ENCODE measurements at places on chromosomes 1 and 21.

DNA sequence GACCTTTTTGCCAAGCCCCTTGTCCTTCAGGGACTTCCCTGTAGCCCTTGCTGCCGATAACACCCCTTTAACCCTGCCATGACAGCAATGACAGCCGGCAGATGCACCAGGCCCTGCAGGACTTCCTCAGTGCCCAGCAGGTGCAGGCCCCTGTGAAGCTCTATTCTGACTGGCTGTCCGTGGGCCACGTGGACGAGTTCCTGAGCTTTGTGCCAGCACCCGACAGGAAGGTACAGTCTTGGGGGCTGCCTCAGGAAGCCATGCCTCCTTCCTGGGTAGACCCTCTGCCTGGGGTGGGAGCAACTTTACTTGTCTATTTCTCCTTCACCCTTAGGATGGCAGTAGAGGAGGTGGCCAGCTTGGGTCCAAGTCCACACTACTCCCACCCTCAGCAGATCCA, 16.1 kb upstream of the PADI6 start:
- no peaks in the 10 kb centered on the region for H3K36me3 ChIP-seq
- H3K4me3 ChIP-seq: no peak overlapping the region
- no peaks in the 10 kb centered on the region for H3K4me1 ChIP-seq
- DNase-seq: no peak
- peaks cover 14% of the 10 kb centered on the region for H3K27me3 ChIP-seq

DNA sequence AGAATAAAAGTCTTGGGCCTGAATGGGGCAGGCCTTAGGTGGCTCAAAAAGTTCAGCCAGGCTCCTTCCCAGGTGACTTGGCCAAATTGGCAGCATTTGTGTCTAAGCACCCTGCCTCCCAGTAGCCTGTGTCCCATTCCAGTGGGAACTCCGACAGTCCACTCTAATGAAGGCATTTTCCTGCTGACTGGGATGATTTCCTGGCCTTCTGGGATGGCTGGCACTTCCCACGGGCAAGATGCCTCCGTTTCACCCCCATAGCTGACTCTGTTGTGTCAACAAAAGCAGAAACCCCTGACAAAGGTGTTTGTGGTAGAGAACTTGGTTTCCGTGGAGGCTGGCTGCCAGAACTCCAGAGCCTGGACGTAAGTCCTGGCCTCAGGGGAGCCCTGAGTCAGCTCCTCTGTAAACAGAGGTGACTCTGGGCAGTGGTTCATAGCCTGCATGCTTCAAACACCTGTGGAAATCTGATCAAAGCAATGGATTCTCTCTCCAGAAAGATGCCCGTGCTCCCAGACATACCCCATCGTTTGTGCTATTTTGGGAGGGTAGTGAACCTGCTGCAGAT, 36.6 kb downstream of the WNT3A start:
- no peak for DNase-seq
- H3K36me3 ChIP-seq: no peaks in the 10 kb centered on the region
- H3K27me3 ChIP-seq: no peaks in the 10 kb centered on the region
- H3K4me3 ChIP-seq: no peak overlapping the region
- H3K27ac ChIP-seq: no peak overlapping the region
- no peaks in the 10 kb centered on the region for H3K4me1 ChIP-seq

DNA sequence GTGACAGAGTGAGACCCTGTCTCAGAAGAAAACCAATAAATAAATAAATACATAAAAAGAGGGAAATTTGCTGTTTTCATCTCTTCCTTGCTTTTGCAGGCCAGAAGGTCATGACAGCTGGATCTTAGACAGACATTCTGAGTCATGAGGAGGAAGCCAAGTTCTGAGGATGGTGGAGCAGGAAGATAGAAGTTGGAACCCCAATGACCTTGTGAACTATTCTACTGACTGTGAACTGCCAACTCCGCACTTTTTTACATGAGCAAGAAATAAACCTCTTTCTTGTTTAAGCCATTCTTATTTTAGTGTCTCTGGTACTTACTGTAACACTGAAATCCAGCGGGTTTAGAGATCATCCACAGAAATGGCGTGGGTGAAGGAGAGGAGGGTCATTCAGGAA, 8.5 kb downstream of the CD84 start:
- H3K4me1 ChIP-seq: peaks cover 35% of the 10 kb centered on the region
- H3K4me3 ChIP-seq: no peak overlapping the region
- H3K27me3 ChIP-seq: no peaks in the 10 kb centered on the region
- DNase-seq: no peak
- H3K36me3 ChIP-seq: peaks cover 15% of the 10 kb centered on the region

DNA sequence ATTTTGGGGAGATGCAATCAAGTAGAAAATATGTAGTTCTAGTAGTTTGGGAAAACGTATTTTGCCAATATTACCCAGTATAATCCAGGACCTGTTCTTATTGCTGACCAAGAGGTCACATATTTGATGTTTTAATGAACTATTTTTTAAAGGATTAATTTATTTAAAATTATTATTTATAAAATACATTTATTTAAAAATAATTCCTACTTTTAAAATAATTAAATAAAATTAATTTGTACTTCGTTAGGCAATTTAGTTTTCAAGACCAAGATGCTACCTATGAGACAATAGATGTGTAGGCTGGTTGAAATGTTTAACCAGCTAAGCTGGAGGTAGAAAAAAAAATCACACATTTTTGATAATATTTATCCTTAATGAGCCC, 140.4 kb upstream of the BEND5 start:
- no peaks in the 10 kb centered on the region for H3K36me3 ChIP-seq
- H3K4me1 ChIP-seq: no peaks in the 10 kb centered on the region
- H3K27me3 ChIP-seq: peaks cover 3% of the 10 kb centered on the region
- H3K4me3 ChIP-seq: no peak overlapping the region
- DNase-seq: no peak

DNA sequence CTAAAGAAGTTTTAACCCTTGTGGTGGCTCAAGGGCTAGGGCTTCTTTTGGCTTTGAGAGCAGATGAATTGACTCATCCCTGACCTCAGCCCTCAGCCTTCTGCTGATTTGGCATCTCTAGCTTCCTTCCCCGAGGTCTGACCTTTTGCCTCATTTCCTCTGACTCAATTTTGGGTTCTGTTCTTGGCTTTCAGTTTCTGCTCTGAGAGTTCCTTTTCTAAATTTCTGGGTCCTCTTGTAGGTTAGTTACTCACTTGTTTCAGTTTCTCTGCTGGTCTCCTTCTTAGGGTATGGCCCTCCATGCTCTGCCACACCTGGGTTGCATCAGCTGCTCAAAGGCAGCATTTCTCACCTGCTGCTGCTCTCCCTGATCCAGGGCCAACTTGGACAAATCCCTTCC, 19.4 kb downstream of the PDE4B start:
- H3K27me3 ChIP-seq: no peaks in the 10 kb centered on the region
- H3K4me1 ChIP-seq: peaks cover 22% of the 10 kb centered on the region
- no peak for DNase-seq
- peaks cover 11% of the 10 kb centered on the region for H3K36me3 ChIP-seq

DNA sequence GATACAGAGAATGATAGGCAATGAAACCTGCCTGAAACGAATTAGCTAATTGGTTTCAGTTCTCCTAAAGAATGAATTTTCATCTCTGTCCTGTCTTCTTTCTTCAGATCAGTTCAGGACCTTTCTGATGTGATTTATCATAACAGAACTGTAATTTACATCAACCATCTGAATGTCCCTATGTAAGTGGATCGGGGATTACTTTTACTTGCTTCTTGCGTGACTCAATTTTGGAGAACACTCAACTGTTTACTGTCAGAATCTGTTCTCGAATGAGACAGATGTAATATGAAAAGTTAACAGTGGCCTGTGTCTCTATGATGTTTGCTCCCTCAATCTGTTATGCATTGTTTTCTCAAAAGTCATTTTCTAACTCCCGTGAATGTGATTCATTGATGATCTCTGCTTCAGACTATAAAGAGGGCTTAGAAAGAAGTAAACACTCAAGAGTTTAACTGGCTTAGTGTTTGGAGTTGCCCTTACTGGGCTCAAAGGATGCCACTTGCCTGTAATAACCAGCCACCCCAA, 111.0 kb downstream of the GABPA start:
- H3K27ac ChIP-seq: no peak overlapping the region
- DNase-seq: no peak
- peaks cover 5% of the 10 kb centered on the region for H3K27me3 ChIP-seq
- H3K4me3 ChIP-seq: no peak overlapping the region
- H3K36me3 ChIP-seq: no peaks in the 10 kb centered on the region

GRCh38 chr1:29162025-29162424, 19.7 kb downstream of the SRSF4 start:
- H3K27ac ChIP-seq: no peak overlapping the region
- DNase-seq: no peak
- peaks cover 11% of the 10 kb centered on the region for H3K36me3 ChIP-seq
- H3K27me3 ChIP-seq: no peaks in the 10 kb centered on the region

GRCh38 chr1:107683191-107683657, 281.8 kb downstream of the VAV3 start:
- no peaks in the 10 kb centered on the region for H3K36me3 ChIP-seq
- no peak overlapping the region for H3K27ac ChIP-seq
- peaks cover 4% of the 10 kb centered on the region for H3K4me1 ChIP-seq
- no peaks in the 10 kb centered on the region for H3K27me3 ChIP-seq
- H3K4me3 ChIP-seq: no peak overlapping the region

DNA sequence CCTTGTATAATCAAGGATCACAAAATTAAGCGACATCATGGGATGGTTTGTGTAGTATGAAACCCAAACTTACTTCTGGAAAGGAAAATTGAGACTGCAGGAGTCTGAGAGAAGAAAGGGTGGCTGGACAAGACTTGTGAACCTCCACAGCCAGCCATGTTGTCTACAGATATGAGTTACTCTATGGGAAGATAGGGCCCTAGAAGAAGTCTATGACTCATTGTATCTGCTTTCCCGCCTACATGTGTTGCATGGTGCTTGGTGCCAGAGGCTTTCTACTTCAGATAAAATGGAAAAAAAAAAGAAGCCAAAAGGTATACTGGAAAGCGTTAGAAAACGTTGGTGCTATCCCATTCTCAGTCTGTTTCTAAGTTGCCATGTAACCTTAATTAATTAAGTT, 18.7 kb upstream of the OR6N2 start:
- no peaks in the 10 kb centered on the region for H3K36me3 ChIP-seq
- H3K4me3 ChIP-seq: no peak overlapping the region
- H3K27ac ChIP-seq: no peak overlapping the region
- no peak for DNase-seq
- H3K4me1 ChIP-seq: peaks cover 4% of the 10 kb centered on the region
- H3K27me3 ChIP-seq: peaks cover 6% of the 10 kb centered on the region

DNA sequence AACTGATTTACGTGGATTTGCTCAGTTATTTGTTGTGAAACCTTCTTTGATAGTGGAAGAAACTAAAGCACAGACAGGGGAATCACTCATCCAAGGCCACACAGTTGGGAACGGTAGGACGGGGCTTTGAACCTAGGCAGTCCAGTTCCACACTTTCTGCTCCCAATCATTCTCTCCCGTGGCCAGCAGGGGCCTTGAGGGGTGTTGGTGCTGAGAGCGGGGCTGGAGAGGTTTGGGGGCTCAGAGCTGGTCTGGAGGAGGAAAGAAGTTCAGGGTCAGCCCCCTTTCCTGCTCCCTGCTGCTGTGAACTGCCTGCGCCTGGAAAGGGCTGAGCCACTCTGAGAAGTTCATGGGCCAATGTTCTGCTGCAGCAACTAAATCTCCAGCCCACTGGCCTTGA, 31.4 kb upstream of the ACTL8 start:
- H3K36me3 ChIP-seq: no peaks in the 10 kb centered on the region
- H3K27ac ChIP-seq: no peak overlapping the region
- H3K27me3 ChIP-seq: peaks cover 7% of the 10 kb centered on the region

DNA sequence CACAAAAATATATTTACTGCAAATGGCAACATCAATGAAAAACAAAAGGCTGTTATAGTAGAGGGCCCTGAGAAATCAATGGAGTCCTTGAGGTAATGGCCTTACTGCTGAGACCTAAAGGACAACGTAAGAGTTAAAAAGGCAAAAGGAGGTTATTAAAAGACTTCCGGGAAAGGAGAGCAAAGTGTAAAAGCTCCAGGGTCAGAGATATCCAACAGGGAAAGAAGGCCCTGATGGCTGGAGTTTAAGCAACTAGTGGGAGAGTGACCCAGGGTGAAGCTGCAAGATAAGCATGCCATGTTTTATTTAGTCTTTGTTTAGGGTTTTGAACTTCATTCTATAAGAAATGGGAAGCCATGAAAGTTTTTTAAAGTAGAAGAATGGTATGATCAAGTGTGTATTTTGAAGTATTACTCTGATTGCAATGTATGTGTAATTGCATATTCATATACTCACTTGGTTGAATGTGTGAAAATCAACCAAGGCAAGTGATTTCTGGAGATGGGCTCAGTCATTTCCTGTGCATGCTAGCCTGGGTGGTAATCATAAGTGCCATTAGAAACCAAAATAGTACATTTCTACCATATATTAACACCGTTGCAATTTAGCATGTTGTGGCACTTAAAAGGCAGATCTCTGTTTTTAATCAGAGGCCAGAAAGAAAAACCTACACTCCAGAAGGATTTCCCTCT, 5.3 kb upstream of the DPYD start:
- no peaks in the 10 kb centered on the region for H3K36me3 ChIP-seq
- no peak for DNase-seq
- H3K4me1 ChIP-seq: peaks cover 18% of the 10 kb centered on the region

DNA sequence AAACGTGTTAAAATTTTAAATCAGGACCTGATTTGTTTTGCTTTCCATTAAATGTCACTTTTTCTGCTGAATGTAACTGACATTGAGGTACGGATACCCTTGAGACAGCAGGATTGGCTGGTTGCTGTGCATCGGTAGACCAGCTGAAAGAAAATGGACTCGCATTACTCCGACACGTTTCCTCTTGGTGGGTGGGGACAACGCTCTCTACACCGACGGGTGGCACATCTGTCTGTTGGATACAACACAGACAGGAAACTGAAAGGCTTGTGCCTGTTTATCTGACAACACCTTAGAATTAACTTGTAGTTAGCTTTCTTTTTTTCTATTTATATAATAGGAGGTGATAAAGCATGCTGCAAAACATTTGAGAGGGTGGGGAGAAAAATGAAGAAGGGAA, 19.4 kb downstream of the PRPF38A start:
- peaks cover 21% of the 10 kb centered on the region for H3K4me1 ChIP-seq
- DNase-seq: peak; percentile 67
- H3K27me3 ChIP-seq: no peaks in the 10 kb centered on the region
- H3K27ac ChIP-seq: peak overlapping the region; percentile 79

DNA sequence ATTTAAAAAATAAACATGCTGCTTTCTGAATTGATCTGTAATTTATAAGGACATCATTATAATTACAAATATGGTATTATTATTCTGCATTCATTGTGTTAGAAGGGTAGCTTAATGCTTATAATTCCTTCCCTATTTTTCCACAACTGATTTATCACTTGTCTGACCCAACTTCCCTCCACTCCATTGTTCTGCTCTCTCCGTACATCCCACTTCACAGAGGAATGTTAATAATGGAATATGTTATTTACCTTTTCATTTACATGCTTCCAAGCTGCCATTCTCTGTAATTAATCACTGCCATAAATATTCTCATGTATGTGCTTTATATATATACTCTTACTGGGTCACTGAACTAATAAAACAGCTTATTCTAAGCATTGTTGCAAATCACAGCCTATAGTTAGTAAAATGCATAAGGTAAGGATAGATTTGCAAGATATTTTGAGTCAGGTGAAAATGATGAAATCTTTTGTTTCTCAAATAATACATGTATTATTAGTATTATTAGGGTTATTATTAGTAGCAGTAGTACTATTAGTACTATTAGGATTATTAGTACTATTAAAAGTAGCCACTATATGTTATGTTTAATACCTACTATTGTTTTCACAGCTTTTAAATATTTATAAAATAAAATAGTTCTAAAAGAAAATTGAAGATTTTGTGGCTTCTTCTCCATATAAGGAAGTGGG, 70.6 kb upstream of the NEK7 start:
- no peak overlapping the region for H3K27ac ChIP-seq
- H3K36me3 ChIP-seq: no peaks in the 10 kb centered on the region
- no peak for DNase-seq
- no peak overlapping the region for H3K4me3 ChIP-seq

GRCh38 chr21:41894922-41895557, 15.9 kb upstream of the PRDM15 start:
- no peaks in the 10 kb centered on the region for H3K27me3 ChIP-seq
- no peak for DNase-seq
- H3K27ac ChIP-seq: no peak overlapping the region
- H3K4me1 ChIP-seq: peaks cover 19% of the 10 kb centered on the region
- H3K36me3 ChIP-seq: no peaks in the 10 kb centered on the region
